ENCODE measurements at places on chromosomes 3 and 15. TPM values are rescaled to one million over a fixed set of nuclear protein-coding genes. Genes with fewer than 3 reads are reported as not detected.

The ST3GAL6 gene
- 0.99 TPM for total RNA-seq

GRCh38 chr3:29195056-29195455, 85.8 kb upstream of the RBMS3 start:
- DNase-seq, result no peak

GRCh38 chr3:47614788-47615187, 36.1 kb upstream of the CSPG5 start:
- no peak for DNase-seq

DNA sequence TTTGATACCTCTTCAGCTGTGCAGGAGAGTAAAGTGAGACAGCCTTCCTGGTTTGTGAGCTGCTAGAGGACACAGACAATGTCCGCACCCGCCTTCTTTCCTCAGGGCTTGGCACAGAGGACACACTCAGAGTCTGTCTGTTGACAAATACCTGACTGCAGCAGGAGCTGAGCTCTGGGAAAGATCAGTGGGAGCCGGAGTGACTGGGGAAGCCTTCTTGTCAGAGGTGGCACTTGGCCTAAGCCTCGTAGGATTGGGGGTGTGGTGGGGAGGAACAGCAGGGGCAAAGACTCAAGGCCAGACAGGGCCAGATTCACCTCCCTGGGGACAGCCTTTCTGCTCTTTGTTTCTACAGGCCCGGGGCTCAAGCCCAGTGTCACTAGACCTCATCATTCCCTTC, 3.3 kb upstream of the IL17RC start:
- no peak for DNase-seq

The SOX14 gene
- total RNA-seq, result not detected

The REC114 gene
- not detected for total RNA-seq

The AHSG gene
- not detected for total RNA-seq

- DNase-seq, result no peak
Observed at GRCh38 chr15:33639978-33640377, 328.3 kb upstream of the CHRM5 start.

DNA sequence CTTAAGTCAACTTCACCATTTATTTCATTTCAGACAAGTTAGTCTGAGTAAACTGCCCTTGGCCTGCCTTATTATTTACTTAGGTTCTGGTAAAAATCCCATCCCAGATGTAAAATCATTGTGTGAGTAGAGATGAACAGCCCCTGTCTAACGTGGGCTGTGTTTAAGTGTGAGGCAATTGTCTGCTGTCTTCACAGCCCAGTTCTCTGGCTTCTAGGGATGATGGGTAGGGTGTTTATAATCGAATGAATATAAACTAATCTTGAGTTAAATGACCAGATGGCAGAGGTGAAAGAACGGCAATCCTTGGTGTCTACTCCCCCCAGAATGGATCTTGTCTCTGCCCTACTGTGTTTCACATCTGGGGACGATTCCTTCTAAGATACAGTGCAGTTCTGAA, 20.8 kb downstream of the PPARG start:
- DNase-seq, result no peak

Measured in T-helper 17 cell (primary cell).